ENCODE measurements at places on chromosomes 6 and 20.

- no peak for DNase-seq
Observed at GRCh38 chr6:69880601-69881000, 14.2 kb downstream of the COL19A1 start.

GRCh38 chr6:168277274-168277669, 42.3 kb downstream of the DACT2 start:
- DNase-seq: no peak

- no peak for DNase-seq
Observed at GRCh38 chr6:159125014-159125609, 44.1 kb upstream of the FNDC1 start.

DNA sequence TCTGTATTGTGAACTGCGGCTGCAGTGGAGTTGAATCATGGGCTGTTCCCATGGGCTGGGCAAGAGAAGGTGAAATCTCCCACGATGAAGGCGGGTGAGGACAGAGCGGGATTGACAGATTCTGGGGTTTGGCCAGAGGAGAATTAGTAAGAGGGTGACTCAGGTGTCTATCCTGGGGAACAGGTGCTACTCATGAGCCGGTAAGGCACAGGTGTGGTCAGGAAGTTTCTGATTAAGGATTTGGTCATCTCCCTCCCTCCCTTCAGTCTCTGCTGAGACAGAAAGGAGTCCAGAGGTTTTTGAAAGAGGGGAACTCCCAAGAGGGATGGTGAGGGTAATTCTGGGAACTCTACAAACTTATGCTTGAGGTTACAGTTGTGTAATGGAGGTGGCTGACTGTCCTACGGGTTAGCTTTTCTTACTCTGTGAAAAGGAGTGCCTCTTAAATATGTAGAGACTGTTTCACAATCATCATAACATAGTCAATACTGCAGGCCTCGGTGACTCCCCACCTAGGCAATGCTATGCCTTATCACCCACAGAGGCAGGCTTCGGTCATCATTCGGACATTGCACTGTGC, 31.5 kb downstream of the SERPINB1 start:
- DNase-seq: no peak

- peak; percentile 29 for DNase-seq
Observed at GRCh38 chr20:21808863-21809664, 103.6 kb downstream of the PAX1 start.

- no peak for DNase-seq
Observed at GRCh38 chr6:102313699-102314098, 920.2 kb downstream of the GRIK2 start.

DNA sequence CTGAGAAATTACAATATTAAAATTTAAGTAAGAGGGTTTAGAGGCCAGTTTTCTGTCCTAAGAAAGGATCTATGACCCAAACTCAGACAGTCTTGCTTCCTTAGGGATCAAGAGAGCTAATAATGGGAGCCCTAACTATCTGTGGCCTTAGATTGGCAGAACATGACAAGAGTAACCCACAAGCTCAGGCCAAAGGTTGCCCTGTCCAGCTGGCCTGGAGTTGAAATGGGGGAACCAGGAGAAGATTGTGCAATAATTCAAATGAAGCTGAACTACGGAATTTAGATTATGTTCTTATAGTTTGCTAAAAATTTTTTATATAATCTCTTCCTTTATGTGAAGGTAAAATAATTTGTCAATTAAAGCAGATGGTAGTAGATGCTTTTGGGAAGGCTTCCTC, 26.4 kb downstream of the LAMA4 start:
- DNase-seq: no peak

DNA sequence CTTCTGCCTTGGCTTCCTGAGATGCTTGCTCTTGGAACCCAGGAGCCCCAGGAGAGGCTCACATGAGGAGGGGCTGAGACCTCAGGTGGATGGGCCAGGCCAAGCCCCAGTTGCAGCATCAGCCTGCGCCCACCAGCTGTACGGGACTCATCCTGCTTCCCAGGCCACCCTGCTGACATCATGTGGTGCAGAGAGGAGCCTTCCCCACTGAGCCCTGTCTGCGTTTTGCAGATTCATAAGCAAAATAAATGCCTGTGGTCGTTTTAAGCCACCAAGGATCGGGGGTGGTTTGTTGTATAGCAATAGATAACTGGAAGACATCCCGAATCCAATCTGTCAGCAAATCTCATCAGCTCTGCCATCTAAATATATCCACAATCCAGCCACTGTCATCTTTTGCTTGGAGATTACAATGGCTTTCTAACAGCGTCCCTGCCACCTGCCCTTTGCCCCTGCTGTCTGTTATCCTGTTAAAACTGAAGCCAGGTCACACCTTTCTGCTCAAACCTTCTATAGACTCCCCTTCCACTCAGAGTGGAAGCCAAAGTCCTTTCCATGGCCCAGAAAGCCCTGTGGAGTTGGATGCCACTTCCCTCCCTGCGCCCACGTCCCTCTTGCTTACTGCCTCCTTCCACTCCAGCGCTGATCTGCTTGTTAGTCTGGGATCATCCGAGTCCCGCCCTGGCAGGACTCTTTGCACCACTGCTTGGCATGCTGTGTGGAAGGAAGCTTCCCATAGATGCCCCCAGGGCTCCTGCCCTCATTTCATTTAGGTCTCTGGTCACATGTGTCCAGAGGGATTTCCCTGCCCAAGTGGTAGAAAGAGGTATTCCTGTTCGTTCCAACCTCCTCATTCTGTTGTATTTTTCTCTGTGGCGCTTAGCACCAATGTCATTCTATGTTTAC, 24.0 kb upstream of the MLN start:
- no peak for DNase-seq

DNA sequence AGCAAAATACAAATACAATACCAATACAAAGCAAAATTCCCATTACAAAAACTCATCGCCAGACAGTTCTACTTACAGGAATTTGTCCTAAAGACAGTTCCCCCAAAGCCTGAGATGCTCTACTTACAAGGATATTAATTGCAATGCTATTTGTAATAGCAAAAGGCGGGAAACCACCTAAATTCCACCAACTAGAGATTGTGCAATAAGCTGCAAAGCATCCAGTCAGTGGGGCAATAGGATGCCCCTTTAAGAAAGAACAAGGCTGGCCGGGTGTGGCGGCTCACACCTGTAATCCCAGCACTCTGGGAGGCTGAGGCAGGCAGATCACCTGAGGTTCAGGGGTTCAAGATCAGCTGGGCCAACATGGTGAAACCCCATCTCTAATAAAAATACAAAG, 39.1 kb downstream of the FAM209B start:
- DNase-seq: no peak

- DNase-seq: no peak
Observed at GRCh38 chr20:8524101-8525016, 392.3 kb downstream of the PLCB1 start.

GRCh38 chr20:7770578-7770977, 169.7 kb downstream of the HAO1 start:
- no peak for DNase-seq

GRCh38 chr20:23007886-23008655, 27.0 kb upstream of the SSTR4 start:
- DNase-seq: no peak

GRCh38 chr20:63740070-63740626, 572 bp downstream of the SLC2A4RG start:
- no peak for DNase-seq

GRCh38 chr6:170459451-170459850, 93.7 kb downstream of the PSMB1 start:
- no peak for DNase-seq

GRCh38 chr20:29306390-29307072, 1950.9 kb upstream of the DEFB115 start:
- no peak for DNase-seq

GRCh38 chr6:43982084-43982625, 145.1 kb downstream of the MRPL14 start:
- no peak for DNase-seq

DNA sequence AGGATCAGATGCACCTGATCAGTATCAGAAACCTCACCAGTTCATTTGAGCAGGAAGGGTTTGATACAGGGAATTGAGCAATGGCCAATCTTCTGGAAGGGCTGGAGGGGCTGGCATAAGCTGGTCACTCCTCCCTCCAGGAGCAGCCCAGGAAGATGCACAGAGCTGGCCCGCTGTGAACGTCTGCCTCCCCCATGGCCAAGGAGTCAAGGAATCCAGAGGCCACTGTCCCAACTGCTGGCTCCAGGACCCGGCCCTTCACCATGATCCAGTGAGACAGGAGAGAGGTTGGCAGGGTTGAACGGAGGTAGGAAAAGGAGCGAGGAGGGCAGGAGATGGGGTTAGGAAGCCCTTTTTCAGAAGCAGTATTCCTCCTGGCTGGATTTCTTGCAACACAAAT, 113.9 kb upstream of the CST7 start:
- no peak for DNase-seq

- DNase-seq: no peak
Observed at GRCh38 chr20:8951164-8951563, 117.7 kb upstream of the PLCB4 start.

GRCh38 chr6:51489133-51489532, 598.3 kb downstream of the PKHD1 start:
- no peak for DNase-seq

DNA sequence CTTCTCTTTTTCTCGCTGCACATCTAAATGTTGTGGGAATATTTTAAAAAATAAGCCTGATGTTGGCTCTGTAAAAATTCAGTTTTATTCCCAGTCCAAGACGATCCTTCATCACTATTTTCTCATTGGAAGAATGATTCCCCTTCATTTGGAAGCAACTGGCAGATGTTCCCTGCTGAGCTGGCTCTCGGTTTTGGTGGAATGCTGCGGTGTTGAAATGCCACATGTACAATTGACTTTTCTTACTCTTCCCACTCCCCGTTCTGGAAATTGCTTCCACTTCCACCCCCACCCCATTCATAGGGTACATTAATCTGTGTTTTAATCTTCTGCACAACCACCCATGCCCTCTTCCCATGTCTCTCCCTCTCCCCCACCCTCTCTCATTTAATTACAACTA, 496.3 kb upstream of the MAP3K7 start:
- no peak for DNase-seq

DNA sequence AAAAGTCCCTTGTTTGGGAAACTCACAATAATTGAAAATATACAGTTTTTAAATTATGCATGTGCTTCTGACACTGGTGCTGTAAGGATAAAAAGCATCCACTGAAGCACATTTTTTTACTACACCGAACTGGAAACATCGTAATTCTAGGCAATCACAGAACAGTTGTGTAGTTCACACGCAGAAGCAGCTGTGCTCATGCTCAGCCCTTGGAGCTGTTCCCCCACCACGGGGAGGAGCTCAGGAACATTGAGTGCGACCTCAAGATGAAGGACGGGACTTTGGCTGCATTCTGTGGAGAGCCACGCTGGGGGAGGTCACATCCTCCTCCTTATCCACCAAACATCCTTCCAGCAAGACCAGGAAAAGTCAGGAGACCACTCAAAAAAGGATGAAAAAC, 466.3 kb upstream of the CDH4 start:
- DNase-seq: no peak

DNA sequence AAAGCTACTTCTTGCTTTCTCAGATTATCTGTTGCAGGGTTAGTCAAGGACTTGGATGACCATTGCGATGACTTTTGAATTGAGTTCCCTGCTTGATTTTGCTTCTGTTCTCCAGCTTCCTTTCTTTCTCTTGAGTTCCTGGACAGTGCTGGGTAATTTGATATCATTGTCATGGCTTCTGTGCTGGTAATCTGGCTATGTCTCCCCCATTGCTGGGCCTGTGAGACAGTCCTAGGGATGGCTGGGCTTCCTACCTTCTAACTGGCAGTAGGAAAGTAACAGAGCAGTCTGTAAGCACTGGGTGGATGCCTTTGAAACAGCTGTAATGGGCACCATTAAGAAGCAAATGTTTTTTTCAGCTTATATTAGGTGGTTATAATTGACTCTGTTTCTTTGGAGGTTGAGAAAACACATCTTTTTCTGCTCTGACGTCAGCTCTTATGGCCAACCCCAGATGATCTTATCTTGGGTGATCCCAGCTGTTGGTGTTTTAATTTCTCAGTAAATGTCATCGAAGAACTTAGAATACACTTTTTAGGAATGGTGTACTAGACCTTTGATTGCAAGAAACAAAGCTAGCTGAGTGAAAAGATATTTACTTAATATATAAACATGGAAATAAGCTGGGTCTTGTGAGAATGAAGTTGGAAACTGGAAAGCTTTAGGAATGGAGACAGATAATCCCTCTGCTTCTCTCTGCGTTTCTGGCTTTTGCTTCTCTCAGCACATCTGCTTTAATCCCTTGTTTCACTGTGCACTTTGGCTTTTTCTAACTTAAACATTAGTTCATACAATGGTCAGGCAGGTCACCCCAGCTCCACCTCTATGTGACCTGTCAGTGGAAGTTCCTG, 195.0 kb upstream of the MAN1A1 start:
- DNase-seq: no peak

DNA sequence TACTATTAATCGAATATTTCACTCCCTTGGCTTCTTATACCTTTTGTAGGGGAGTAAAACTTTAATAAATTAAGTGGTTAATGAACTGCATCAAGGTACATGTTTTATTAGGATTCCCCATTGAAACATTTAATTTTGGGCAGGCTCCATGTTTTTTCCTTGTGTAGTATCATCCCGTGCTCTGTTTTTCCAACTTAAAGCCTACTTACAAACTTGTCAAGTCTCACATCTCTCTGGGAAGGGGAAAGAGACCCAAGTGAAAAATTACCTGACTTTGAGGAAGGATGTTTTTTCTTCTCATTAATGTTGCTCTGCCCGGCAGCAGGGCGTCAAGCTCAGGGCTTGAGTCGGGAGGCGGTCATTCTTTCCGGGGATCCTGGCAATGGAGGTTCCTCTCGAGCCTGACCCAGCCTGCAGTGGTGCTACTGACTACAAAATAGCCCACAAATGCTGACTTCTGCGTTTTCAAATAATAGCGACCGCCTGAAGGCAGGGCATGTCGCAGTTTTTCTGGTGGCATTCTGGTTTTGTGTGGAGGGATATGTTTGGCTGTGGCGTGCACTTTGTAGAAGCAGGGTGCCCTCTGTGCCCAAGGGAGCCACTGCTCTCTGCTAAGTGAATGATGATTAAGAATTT, 2.4 kb downstream of the DSP start:
- peak; percentile 64 for DNase-seq

DNA sequence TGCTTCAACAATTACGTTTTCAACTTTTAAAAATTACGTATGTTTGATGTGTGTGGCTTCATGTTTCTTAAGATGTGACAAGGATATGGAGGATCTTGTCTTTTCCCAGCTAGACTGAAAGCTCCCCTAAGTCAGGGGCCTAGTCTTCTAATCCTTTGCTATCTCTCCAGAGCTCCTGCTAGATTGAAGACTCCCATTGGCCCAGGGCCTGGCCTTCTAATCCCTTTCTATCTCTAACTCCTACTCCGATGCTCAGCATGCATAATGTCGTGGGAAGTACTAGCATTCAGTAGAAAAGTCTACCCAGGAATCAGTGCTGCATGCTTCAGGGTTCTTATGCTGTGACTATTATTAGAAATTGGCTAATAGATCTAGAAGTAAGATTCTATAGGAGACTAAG, 144.8 kb upstream of the SUPT3H start:
- no peak for DNase-seq

GRCh38 chr6:14134211-14134910, 16.8 kb downstream of the CD83 start:
- DNase-seq: no peak
